NCI-H1048 (cell line): ENCODE measurements at places on chromosomes 5 and 9.

DNA sequence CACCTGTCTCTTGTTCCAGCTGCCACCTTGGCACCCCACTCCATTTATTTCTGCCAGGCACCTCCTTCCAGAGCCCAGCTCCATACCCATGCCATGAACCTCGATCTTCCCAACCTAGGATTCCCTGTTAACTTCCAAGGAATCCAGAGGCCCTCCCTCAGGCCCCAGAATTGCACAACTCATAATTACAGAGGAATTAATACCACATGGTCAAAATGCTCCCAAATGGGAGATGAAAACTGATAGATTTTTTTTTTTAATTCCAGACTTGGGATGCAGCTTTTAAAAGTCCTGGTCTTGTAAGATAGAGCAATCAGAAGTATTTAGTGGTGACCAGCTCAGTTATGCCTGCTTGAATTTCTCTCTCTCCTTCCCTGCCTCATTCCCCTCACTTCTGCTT lies 96.2 kb upstream of the CCDC112 start:
- DNase-seq: no peak

DNA sequence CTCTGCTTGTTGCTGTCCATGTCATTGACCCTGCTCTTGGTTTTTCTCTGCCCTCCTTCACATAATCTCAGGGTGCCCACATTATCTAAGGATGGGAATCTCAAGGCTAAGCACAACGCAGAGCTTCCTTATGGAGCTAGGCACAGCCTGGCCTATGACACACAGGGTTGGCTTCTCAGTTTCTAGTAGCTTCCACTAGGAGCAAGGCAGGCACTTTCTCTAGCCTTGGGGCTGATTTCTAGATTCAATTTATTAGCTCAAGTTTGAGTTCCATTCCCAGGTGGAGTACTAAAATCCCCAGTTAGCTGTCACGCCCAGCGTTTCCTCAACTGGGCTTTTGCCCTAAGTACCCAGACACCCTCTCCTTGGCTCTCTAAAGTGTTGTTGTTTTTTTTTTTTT lies 12.4 kb downstream of the IL4 start:
- DNase-seq: no peak

DNA sequence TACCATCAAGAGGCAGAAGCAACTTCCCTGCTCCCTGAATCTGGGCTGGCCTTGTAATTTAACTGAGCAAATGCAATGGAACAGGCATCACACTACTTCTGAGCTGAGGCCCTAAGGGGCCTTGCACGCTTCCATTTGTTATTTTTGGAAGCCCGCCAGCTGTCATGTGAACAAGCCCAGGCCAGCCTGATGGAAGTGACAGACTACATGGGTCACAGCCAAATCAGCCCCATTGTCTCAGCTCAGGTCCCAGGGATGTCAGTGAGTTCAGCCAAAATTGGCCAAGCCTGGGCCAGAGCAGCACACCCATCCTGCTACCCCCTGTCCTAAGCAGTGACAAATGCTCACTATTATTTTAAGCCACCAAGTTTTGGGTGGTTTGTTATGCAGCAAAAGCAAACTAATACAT lies 72.8 kb downstream of the PRRT1B start:
- DNase-seq: no peak

- DNase-seq: no peak
These were observed 22.8 kb downstream of the HMCN2 start for GRCh38 chr9:130288393-130288792.

GRCh38 chr9:69376651-69377050 lies 51.6 kb downstream of the ENTREP1 start:
- no peak for DNase-seq

- no peak for DNase-seq
These were observed 104.4 kb downstream of the WNK2 start for GRCh38 chr9:93288341-93288740.
